ENCODE measurements at places on chromosomes 5 and 9. TPM values are rescaled to one million over a fixed set of nuclear protein-coding genes. Genes with fewer than 3 reads are reported as not detected.

The FOXD4 gene
- 0.43 TPM for total RNA-seq

The LCN10 gene
- total RNA-seq = not detected

The NDUFS6 gene
- 37.4 TPM for total RNA-seq

The MEIKIN gene
- not detected for total RNA-seq

The GDF9 gene
- total RNA-seq = not detected

The TMC1 gene
- total RNA-seq = 1.3 TPM

The CDH18 gene
- under 0.01 TPM for total RNA-seq

The ANKRD34B gene
- not detected for total RNA-seq

The FAM78A gene
- total RNA-seq = 0.43 TPM

The COL5A1 gene
- 295 TPM for total RNA-seq

The C1QTNF2 gene
- 0.64 TPM for total RNA-seq

The HTR1A gene
- total RNA-seq = not detected

The FAM163B gene
- total RNA-seq = not detected

The PCDHGB5 gene
- total RNA-seq = 25.0 TPM

The NUTM2F gene
- not detected for total RNA-seq

The PCDHA1 gene
- total RNA-seq = under 0.01 TPM

The CYSRT1 gene
- 0.64 TPM for total RNA-seq

The TAS2R1 gene
- 0.32 TPM for total RNA-seq

The CNTRL gene
- 6.5 TPM for total RNA-seq

The ZFP2 gene
- total RNA-seq = 0.86 TPM

The TGFBR1 gene
- total RNA-seq = 51.0 TPM

Data from fibroblast of villous mesenchyme (primary cell).